ENCODE measurements at places on chromosomes 4 and X. TPM values are rescaled to one million over a fixed set of nuclear protein-coding genes. Genes with fewer than 3 reads are reported as not detected.

- no peak overlapping the region for H3K4me3 ChIP-seq
- H3K27me3 ChIP-seq = no peaks in the 10 kb centered on the region
- no peaks in the 10 kb centered on the region for H3K4me1 ChIP-seq
- no peak overlapping the region for H3K27ac ChIP-seq
- DNase-seq = no peak
These were observed 177.8 kb upstream of the ATP6AP2 start for GRCh38 chrX:40402831-40403533.

GRCh38 chr4:109560687-109561461 lies 828 bp downstream of the MCUB start:
- no peaks in the 10 kb centered on the region for H3K27me3 ChIP-seq
- no peaks in the 10 kb centered on the region for H3K36me3 ChIP-seq
- peaks cover 65% of the 10 kb centered on the region for H3K4me1 ChIP-seq

GRCh38 chr4:10143171-10143570 lies 26.6 kb upstream of the WDR1 start:
- H3K4me3 ChIP-seq = no peak overlapping the region
- no peaks in the 10 kb centered on the region for H3K36me3 ChIP-seq
- H3K27me3 ChIP-seq = no peaks in the 10 kb centered on the region
- peaks cover 2% of the 10 kb centered on the region for H3K4me1 ChIP-seq
- peak overlapping the region; percentile 22 for H3K27ac ChIP-seq

DNA sequence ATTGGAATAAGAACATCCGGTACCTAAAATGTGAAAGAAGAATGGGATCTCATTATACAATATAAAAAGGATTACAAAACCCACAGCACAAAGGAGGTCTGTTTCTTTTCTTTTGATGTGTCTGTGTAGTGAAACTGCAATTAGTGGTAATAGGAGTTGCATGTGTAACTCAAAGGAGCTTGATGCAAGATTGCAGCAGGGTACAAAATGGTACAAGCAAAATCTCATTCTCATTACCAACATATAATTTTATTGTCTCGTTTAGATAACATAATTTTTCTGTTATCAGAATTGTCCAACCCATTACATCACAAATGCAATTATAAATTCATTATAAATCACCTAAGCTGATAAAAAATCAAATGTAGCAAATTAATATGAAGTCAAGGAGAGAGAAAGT lies 47.1 kb upstream of the CCSER1 start:
- no peaks in the 10 kb centered on the region for H3K36me3 ChIP-seq
- no peak for DNase-seq
- H3K4me3 ChIP-seq = no peak overlapping the region
- no peak overlapping the region for H3K27ac ChIP-seq

GRCh38 chrX:69027181-69028005 lies 137.9 kb downstream of the PJA1 start:
- no peaks in the 10 kb centered on the region for H3K27me3 ChIP-seq
- no peak overlapping the region for H3K27ac ChIP-seq
- H3K36me3 ChIP-seq = no peaks in the 10 kb centered on the region
- H3K4me1 ChIP-seq = no peaks in the 10 kb centered on the region
- no peak for DNase-seq
- H3K4me3 ChIP-seq = no peak overlapping the region

GSTCD gene
- total RNA-seq = 6.6 TPM

STOX2 gene
- not detected for total RNA-seq

CCDC120 gene
- total RNA-seq = 12.9 TPM

GABRQ gene
- not detected for total RNA-seq

All from naive thymus-derived CD8-positive, alpha-beta T cell (primary cell).